Activated naive CD4-positive, alpha-beta T cell treated with anti-CD3 and anti-CD28 coated beads, Interleukin-2, amount 50 U/mL, for 72 hours (primary cell): ENCODE measurements at places on chromosomes 3 and 15.

- DNase-seq, result no peak
Observed at GRCh38 chr3:80978216-80978969, 783.1 kb downstream of the GBE1 start.

DNA sequence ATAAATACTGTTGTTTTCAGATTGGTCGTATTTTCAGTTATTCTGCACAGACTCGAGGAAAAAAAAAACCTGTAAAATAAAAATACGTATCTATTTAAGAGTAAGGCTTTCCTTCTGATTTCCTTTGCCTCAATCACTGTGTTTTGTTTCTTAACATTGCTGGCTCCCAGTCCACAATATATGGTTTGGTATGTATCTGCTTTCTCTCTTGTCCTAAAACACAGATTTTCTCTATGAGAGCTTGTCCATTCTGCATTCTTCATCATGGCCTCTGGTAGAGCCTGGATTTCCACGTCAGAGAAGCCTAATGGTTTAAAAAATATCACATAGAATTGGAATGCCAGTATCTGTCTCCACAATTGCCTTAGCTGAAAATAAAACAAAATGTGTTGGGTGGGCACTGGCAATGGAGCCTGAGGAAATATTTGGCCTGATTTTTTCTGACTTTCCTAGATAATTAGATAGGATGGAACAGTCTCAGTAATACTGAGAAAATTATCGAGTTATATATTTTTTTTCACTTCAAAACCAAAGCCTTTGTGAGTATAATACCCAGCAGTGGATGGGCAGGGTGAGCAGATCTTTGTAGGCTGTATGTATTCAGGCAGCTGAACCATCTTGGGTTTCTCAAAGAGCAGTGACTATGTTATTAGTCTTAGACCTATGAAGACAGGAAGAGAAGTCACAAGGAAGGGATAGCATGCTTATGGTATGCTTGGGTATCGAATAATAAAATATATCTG lies 1.9 kb downstream of the CD200 start:
- no peak for DNase-seq

GRCh38 chr15:33985287-33985686 lies 17.0 kb downstream of the CHRM5 start:
- DNase-seq, result no peak

GRCh38 chr15:101242160-101242998 lies 9.5 kb downstream of the CHSY1 start:
- peak; percentile 38 for DNase-seq

GRCh38 chr3:45207446-45207845 lies 18.6 kb downstream of the TMEM158 start:
- no peak for DNase-seq

DNA sequence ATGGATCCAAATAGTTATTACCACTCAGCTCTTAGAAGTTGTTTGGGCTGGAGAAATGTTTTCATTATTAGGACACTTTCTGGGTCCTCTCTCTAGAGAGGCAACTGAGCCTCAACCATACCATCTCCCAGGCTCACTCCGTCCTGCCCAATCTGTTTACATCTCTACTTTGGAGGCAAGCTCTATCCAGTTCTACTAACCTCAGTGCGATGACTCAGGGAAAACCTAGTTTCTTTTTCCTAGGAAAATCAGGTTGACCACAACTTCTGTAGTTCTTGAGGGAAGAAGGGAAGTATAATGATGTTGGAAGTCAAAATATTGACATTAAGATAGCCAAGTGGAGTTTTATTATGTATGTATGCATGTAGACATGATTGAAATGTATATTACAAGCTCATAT lies 40.4 kb downstream of the LPP start:
- DNase-seq, result no peak

DNA sequence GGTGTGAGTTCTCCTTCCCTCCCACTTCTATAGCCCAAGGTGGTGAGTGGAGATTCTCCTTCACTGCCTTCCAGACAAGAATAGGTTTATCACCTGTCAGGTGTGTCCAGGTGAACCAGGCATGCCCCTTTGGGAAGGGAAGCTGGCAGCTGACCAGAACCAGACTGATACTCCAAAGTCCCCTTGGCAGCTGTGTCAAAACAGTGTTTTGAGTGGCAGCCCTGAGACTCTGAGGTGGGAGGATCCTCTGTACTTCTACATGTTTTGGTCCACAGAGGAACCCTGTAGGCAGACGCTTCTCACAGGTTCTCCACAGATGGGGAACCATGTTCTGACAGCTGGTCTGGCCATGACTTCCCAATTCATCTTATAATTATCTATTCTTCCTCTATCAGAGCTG lies 30.1 kb downstream of the ISL2 start:
- DNase-seq, result no peak

DNA sequence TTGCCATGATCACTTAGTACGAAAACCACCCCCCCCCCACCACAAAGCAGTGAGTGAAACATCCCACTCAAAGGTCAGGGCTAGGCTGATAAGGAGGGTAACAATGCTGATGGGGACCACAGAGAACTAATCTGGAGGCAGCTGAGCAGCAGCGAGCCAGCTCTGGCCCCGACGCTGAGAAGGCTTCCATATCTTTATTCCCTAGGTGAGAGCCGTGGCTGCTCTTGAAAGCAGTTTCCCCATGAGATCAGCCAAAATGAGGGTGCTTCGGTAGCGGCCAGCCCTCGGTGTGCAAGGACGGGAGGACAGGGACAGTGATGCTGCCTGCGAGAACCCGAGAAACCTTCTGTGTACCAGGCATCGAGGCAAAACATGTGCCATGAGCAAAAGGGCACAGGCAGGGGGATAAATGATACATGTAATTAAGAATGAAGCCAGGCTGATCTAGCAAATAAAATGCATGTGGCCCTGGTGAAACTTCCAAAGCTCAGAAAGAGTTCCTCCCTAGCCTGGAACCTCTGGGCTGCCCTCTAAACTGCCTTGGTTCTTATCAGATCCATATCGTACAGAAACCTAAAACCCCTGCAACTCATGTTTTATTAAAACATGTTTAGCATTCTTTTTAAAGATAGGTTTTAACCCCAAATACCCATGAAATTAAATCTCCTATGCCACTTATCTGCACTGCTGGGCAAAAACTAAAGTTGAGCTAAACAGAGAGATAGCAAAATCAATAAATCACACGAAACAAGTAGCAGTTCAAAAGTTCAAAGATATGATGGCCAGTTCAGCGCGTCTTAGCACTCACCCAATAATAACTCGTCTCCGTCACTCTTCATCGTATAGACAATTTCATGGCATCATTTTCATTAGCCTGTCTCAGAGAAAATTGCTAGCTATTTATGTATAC lies 337.3 kb downstream of the FOXP1 start:
- no peak for DNase-seq

DNA sequence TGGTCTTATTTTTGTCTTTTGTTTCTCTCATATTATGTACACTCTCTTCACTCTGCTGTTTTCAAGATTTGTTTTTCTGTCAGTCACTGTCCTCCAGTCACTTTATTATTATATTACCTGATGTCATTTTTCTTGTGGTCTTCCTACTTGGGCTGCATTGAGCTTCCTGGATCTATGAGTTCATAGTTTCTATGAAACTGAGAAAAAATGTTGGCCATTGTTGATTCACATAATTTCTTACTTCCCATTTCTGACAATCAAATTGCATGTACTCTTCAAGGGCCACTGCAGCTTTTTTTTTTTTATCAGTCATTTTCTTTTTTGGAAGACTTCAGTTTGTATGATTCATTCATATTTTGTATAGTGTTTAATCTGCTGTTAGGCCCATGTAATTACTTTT lies 1180.6 kb upstream of the GBE1 start:
- no peak for DNase-seq

- no peak for DNase-seq
Observed at GRCh38 chr3:130433306-130433705, 83.7 kb upstream of the COL6A6 start.

DNA sequence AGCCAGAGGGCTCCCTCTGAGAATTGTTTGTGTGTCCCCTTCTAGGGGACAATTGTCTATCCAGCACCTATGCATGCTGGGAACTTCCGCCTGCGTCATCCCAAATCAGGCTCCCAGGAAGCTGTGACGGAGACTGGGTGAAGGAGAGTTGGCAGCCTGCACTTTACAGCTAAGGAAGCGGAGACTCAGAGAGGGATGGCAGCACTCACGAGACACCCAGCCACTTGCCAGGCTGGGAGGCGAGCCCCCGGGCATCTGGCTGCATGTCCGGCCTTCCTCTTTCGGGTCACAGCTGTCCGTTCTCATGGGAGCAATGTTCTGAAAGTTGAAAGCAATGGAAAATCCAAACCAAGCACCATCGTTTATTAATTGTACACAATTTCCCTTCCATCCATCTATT lies 45.5 kb upstream of the SLC6A11 start:
- no peak for DNase-seq

DNA sequence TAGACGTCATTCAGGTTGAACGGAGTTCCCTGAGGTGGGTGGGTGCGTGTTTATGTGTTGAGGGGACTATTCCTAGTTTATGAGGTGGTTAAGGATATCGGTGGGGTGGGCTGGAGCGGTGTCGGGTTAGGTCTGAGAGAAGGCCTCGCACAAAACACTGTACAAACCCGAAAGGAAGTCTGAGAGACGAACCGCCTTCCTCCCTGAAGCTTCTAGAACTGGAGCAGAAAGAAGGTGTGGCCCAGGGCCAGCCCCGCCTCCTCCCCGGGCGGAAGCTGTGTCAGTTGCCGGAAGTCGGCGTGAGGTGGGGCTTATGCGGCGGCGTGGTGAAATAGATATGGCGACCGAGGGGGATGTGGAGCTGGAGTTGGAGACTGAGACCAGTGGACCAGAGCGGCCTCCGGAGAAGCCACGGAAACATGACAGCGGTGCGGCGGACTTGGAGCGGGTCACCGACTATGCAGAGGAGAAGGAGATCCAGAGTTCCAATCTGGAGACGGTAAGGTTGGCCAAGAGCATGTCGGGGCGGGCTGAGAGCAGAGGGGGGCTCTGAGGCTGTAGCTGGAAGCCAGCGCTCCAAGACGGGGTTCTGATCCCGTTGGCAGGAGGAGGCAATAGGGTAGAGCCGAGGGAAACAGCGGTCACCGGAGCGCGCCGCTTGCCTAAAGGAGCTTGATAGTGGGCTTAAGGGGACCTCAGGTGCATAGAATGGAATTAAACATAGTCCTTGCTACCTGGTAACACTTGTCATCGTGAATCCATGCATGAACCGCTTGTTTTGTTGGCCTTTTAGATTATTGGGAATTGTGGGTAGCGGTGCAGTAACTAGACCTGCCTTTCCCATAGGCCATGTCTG lies at the start of gene HYPK:
Gene HYPK (plus strand): TSS at position 314 of the 856 bp plus-strand sequence. CDS start 24 bp downstream, at position 338.
- DNase-seq, result peak; percentile 85

GRCh38 chr3:40302784-40303183 lies 6.7 kb upstream of the EIF1B start:
- no peak for DNase-seq

DNA sequence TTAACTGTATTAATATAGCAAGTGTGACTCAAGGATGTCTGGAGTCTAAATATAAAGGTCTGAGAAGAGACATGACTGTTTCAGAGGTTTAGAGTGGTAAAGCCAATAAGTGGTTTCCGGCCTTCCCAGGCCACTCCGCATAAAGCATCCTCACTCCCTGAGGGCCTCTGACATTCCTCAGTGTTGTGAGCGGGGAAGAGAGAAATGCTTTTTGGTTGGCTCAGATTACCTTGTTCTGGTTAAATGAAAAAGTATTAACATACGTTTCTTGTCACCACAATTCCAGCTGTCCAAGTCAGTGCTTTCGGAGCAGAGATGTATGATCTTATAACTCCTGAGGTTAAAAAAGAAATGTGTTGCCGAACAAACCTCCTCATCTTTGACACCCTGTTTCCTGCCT lies 103.8 kb downstream of the RBMS3 start:
- no peak for DNase-seq
